ENCODE measurements at places on chromosomes 3 and 15.
A peak's percentile ranks its signal among the peaks of the same experiment; 100 is the strongest.

DNA sequence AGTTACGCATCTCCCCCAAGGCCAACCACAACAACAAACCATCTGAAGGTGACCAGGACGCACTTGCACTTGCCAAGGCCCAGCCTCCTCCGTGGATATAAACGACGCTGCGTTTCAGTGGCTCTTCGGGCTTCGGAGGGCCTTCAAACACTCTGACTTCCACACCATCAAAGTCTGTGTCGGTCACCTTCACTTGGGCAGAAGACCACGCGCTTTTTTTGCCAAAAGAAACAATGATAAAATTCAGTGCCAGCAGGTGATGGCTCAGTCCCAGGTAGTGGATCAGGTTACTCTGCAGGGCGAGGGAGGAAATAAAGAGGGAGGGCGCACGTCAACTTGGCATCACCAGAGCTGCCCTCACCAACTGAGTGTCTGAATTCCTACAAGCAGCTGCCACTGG lies 63.0 kb downstream of the NCEH1 start:
- DNase-seq: no peak

- no peak for DNase-seq
Observed at GRCh38 chr3:113097960-113098447, 107.2 kb downstream of the GTPBP8 start.

DNA sequence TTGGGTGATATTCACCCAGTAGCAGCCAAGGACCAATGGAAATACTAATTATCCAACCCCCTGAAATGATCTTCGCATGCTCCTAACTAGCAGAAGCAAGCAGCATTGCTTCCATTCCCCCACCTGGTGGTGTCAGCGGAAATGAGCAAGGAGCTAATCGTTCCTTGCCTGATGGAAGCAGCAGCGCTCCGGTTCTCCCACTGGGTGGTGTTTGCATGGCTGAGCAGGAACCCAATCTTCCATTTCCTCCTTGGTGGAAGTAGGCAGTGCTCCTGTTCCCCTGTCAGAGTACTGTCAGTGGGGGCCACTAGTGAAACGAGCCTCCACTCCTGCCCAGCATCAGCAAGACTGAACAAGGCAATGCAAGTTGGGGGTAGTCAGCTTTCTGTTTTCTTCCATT lies 311.5 kb downstream of the CACNA2D3 start:
- no peak for DNase-seq

DNA sequence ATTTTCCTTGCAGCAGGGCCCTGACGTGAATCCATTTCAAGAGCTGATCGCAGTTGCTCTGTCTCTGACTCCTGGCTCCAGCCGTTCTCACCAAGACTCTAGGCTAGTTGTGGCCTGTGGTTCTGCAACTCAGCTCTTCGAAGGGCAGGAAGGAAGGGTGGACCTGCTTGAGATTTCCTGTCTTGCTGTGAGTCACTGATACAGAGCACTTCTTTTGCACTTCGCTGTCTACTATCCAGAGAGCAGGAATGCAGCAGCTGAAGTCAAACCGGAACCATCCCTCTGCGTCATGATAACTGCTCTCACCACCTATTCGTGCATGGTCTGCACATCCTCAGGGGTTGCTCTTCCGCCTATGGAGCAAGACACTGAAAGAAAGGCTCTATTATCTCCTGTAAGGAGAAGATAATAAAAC lies 59.7 kb downstream of the RAP2B start:
- DNase-seq: peak; percentile 98

- DNase-seq: no peak
Observed at GRCh38 chr3:142999881-143000280, 1.5 kb upstream of the U2SURP start.

- no peak for DNase-seq
Observed at GRCh38 chr3:156356537-156357363, 198.2 kb downstream of the SSR3 start.

GRCh38 chr3:24341668-24342067 lies 153.0 kb downstream of the THRB start:
- no peak for DNase-seq

DNA sequence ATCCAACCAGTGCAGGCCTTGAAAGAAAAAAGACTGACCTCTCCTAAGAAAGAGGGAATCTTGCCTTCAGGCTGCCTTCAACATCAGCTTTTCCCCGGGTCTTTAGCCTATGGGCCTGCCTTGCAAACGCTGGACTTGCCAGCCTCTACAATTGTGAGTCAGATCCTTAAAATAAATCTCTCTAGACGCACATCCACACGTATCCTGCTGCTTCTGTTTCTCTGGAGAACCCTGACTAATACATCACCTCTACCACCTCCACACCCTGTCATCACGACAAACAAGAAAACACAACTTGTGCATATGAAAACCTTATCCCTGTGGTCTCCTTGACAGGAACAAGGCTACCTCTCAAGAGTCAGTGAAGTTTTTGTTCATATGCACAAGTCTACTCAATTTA lies 11.8 kb downstream of the CYFIP1 start:
- DNase-seq: no peak
